ENCODE measurements at places on chromosomes 5 and 9. TPM values are rescaled to one million over a fixed set of nuclear protein-coding genes. Genes with fewer than 3 reads are reported as not detected.
A peak's percentile ranks its signal among the peaks of the same experiment; 100 is the strongest.

- DNase-seq = no peak
- peaks cover 2% of the 10 kb centered on the region for H3K27me3 ChIP-seq
- H3K27ac ChIP-seq = no peak overlapping the region
- no peak overlapping the region for H3K4me3 ChIP-seq
These were observed 5.2 kb upstream of the GRK6 start for GRCh38 chr5:177421062-177421798.

DNA sequence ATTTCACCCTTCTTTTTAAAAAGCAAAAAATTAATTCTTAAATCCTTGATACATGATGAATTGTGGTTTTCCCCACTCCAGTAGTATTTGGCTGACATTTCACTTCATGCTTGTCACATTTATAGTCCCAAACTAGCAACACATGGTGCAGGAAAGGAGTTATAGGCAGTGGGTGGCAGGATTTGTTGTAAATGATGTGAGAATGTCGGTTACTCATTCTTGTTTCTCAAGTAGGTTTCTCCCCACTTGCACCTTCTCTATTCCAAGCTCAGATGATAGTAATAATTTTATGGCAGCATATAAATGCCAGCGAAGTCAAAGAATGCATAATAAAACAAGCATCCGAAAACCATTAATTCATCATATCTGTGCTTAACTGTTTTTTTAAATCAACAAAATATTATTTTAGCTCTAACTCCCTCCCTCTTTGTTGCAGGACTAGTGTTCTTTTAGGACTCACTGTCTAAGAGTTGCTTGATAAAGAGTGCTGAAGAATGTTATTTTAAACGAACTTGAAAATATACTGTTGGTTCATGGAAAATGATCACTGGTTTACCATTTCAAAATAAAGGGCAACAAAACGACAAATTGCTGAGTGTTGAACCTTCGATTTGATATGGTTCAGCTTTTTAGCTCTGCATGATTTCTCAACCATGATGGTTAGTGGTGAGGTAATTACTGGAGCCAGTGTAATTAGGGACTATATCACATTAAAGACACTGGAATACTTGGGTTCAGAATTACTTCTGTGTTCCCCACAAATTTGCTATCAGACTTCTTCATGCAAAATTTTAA, 88.1 kb upstream of the ADAMTSL1 start:
- no peak overlapping the region for H3K4me3 ChIP-seq
- H3K27me3 ChIP-seq = no peaks in the 10 kb centered on the region
- no peaks in the 10 kb centered on the region for H3K36me3 ChIP-seq

DNA sequence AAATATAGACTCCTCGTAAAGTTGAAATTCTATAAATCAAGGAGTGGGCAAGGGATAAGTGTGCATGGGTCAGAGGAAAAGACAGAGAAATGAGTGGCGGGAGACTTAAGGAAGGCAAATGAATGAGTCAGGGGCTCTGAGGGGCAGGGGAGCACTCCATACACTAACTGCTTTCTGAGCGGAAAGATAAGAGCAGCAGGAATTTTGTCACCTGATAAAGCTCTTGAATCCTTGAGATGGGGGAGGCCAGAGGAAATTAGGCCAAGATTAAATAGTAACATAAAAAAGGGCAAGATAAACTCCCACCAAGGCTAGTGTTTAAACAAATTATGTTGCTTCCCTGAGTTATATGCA, 191.0 kb upstream of the S1PR3 start:
- H3K4me3 ChIP-seq = no peak overlapping the region
- peaks cover 11% of the 10 kb centered on the region for H3K27me3 ChIP-seq
- H3K4me1 ChIP-seq = no peaks in the 10 kb centered on the region
- H3K36me3 ChIP-seq = no peaks in the 10 kb centered on the region
- no peak overlapping the region for H3K27ac ChIP-seq

DNA sequence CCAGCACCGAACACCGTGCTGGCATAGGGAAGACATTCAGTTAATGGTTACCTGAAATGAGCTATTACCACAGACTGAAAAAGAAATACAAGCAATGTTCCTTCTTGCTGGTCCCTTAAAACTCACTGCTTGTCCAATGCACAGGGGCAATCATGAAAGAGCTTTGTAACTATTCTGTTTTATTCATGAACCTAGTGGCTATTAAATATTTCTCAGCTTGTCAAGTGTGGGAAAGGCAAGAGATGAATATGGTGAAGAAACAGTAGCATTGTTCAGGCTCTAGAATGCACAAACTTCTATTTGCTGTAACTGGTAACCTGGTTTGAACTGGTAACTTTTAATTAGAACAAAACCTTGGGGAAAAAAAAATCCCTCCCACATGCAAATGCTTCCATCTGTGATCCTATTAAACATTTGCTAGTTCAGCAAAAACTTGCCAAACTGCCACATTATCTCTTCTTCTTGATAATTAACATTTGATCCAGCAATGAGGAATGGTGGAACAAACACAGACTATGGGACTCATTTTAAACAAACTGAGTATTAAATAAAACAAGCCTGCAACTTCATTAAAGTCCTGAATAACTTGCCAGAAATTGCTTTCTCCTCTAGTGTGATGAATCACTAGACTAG, 36.1 kb downstream of the YIPF5 start:
- DNase-seq = no peak
- H3K27ac ChIP-seq = no peak overlapping the region
- no peaks in the 10 kb centered on the region for H3K4me1 ChIP-seq
- H3K4me3 ChIP-seq = no peak overlapping the region

DNA sequence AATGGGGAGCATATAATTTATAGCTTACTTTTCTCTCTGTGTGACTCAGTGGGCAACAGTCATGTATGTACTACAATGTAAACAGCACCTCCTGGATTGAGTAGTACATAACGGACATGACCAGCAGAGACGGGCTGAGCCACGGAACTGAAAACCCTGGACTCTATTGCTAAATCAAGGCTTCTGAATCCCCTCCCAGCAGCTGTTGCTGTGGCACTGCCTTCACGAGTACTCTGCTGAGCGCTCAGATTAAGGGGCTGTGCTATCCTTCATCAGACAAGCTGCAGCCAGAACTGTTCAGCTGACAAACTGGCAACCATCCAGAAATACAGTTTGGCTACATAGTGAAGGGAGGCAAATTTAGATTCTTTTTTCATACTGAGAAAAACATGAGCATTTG, 131.3 kb upstream of the CCDC180 start:
- no peaks in the 10 kb centered on the region for H3K36me3 ChIP-seq
- H3K4me3 ChIP-seq = no peak overlapping the region
- no peak overlapping the region for H3K27ac ChIP-seq
- H3K4me1 ChIP-seq = no peaks in the 10 kb centered on the region
- H3K27me3 ChIP-seq = peaks cover 16% of the 10 kb centered on the region
- DNase-seq = no peak

- DNase-seq = no peak
- H3K4me1 ChIP-seq = peaks cover 54% of the 10 kb centered on the region
- peaks cover 17% of the 10 kb centered on the region for H3K36me3 ChIP-seq
- no peak overlapping the region for H3K27ac ChIP-seq
- no peak overlapping the region for H3K4me3 ChIP-seq
- no peaks in the 10 kb centered on the region for H3K27me3 ChIP-seq
These were observed 8.2 kb downstream of the ST6GALNAC4 start for GRCh38 chr9:127908660-127908926.

GRCh38 chr9:77546376-77546950, 101.7 kb downstream of the GNA14 start:
- DNase-seq = no peak
- H3K27ac ChIP-seq = no peak overlapping the region
- H3K4me1 ChIP-seq = no peaks in the 10 kb centered on the region
- H3K4me3 ChIP-seq = no peak overlapping the region
- peaks cover 2% of the 10 kb centered on the region for H3K27me3 ChIP-seq

DNA sequence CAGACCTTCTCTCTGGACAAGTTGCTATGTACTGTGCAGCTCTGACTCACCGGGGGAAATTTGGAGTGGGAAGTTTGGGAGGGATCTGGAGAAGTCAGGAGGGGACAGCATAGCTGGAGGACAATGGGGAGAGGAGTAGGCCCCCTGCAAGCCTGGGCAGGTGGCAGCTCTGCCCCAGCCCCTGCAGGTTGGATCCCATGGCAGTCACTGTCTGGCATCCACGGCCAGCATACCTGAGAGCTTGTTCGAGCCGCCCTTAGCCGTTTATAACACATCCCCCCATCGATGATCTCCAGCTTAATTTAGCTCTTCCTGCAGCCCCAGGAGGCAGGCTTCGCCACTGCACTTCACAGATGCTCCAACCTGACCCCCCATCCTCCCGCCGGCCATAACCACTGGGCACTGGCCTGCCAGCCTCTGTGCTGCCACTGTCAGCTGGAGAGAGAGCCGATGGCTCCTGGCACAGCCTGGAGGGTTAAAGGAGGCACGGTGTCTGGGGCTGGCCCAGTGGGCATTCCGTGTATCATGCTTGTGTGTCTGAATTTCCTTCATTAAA, 57.7 kb upstream of the RNU6ATAC start:
- H3K4me1 ChIP-seq = no peaks in the 10 kb centered on the region
- H3K27me3 ChIP-seq = no peaks in the 10 kb centered on the region
- no peak overlapping the region for H3K4me3 ChIP-seq

GRCh38 chr9:121269642-121270254, 1.8 kb downstream of the GSN start:
- no peak overlapping the region for H3K4me3 ChIP-seq
- H3K36me3 ChIP-seq = peaks cover 3% of the 10 kb centered on the region
- DNase-seq = no peak

Gene GPR150
- total RNA-seq = 0.22 TPM

DNA sequence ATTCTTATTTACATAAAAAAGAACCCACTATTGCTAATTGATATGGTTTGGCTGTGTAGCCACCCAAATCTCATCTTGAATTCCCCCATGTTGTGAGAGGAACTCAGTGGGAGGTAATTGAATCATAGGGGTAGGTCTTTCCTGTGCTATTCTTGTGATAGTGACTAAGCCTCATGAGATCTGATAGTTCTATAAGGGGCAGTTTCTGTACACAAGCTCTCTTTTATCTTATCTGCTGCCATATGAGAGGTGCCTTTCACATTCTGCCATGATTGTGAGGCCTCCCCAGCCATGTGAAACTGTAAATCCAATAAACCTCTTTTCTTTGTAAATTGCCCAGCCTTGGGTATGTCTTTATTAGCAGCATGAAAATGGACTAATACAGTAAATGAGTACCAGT, 58.2 kb upstream of the PRR16 start:
- H3K36me3 ChIP-seq = no peaks in the 10 kb centered on the region
- no peak overlapping the region for H3K27ac ChIP-seq
- H3K27me3 ChIP-seq = no peaks in the 10 kb centered on the region
- no peak overlapping the region for H3K4me3 ChIP-seq

DNA sequence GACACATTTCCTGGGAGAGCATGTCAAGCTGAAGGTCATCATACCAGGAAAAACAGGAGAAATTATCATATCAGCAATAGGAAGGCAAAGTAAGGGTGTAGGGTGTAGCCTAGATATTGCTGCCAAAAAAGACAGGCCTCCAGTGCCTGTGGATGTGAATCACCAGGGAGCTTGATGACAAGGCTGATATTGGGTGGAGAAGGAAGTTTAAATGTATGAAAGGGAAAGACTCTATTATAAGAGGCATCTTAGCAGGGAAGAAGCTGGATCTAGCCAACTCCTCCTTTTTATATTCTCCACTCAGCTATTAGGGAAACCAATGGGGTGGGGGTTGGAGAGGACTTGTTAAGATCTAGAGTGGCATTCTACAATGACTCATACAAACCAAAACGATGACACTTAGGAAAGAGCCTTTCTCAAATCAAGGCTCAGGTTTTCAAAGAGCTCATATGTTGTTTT, 13.4 kb upstream of the TXNDC8 start:
- no peak for DNase-seq
- H3K36me3 ChIP-seq = no peaks in the 10 kb centered on the region
- no peak overlapping the region for H3K4me3 ChIP-seq
- no peaks in the 10 kb centered on the region for H3K27me3 ChIP-seq

DNA sequence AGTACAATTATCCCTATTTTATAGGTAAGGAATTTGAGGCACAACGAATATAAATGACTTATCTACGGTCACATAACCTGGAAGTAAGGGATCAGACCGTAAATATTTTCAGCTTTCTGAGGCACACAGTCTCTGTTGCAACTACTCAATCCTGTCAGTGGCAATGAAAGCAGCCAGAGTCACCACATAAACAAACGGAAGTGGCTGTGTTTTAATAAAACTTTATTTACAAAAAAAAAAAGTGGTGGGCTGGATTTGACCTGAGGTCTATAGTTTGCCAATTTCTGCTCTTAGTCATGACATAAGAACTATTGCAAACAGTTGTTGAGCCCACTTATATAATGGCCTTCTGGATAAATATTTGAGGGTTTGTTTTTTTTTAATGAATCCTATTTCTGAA, 29.6 kb downstream of the ZNF366 start:
- no peaks in the 10 kb centered on the region for H3K36me3 ChIP-seq
- no peak overlapping the region for H3K27ac ChIP-seq
- no peak overlapping the region for H3K4me3 ChIP-seq
- DNase-seq = no peak
- peaks cover 11% of the 10 kb centered on the region for H3K27me3 ChIP-seq

- no peak overlapping the region for H3K27ac ChIP-seq
- no peaks in the 10 kb centered on the region for H3K4me1 ChIP-seq
- H3K27me3 ChIP-seq = peaks cover 4% of the 10 kb centered on the region
- H3K4me3 ChIP-seq = no peak overlapping the region
- H3K36me3 ChIP-seq = no peaks in the 10 kb centered on the region
These were observed 83.0 kb downstream of the TMEM174 start for GRCh38 chr5:73256012-73256411.

DNA sequence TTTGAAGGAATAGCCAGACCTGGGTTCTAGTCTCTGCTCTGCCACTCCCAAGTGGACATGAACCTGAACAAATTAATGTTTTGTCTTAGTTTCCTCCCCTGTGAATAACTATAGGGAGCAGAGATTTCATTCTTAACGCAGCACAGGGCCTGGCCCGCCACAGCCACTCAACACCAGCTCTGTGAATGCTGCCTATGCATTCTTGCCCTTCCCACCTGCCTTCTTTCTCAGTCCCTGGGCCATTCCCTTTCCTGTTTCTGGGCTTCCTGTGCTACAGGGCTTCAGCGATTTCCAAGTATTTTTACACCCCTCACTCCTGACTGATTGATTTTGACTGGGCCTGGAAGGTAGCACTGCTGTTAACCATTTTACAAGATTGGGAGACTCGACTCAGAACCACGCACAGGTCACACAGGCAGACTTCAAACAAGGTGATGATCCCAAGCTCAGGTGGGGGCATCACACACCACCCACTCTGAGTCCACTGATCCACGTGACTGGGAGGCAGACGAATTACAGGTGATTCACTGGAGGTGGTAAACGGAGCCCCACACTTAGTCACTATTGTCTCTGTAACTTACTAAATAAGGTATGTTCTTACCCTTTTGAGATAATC, 21.4 kb downstream of the PTPN3 start:
- H3K27ac ChIP-seq = peak overlapping the region; percentile 56
- no peak overlapping the region for H3K4me3 ChIP-seq
- DNase-seq = no peak
- peaks cover 3% of the 10 kb centered on the region for H3K36me3 ChIP-seq

GRCh38 chr9:12843735-12844134, 68.9 kb downstream of the LURAP1L start:
- no peak for DNase-seq
- no peak overlapping the region for H3K27ac ChIP-seq
- H3K4me3 ChIP-seq = no peak overlapping the region

- H3K27me3 ChIP-seq = no peaks in the 10 kb centered on the region
- no peaks in the 10 kb centered on the region for H3K36me3 ChIP-seq
- H3K4me3 ChIP-seq = no peak overlapping the region
- DNase-seq = no peak
- H3K4me1 ChIP-seq = no peaks in the 10 kb centered on the region
These were observed 315.6 kb upstream of the KLF4 start for GRCh38 chr9:107805201-107805600.
